Brain microvascular endothelial cell (primary cell): ENCODE measurements at places on chromosomes 12 and 14.
A peak's percentile ranks its signal among the peaks of the same experiment; 100 is the strongest.

GRCh38 chr12:28035500-28035899, 63.0 kb upstream of the PTHLH start:
- peak; percentile 54 for DNase-seq

- DNase-seq, result no peak
Measured at GRCh38 chr12:30974746-30975500, 48.4 kb downstream of the TSPAN11 start.

DNA sequence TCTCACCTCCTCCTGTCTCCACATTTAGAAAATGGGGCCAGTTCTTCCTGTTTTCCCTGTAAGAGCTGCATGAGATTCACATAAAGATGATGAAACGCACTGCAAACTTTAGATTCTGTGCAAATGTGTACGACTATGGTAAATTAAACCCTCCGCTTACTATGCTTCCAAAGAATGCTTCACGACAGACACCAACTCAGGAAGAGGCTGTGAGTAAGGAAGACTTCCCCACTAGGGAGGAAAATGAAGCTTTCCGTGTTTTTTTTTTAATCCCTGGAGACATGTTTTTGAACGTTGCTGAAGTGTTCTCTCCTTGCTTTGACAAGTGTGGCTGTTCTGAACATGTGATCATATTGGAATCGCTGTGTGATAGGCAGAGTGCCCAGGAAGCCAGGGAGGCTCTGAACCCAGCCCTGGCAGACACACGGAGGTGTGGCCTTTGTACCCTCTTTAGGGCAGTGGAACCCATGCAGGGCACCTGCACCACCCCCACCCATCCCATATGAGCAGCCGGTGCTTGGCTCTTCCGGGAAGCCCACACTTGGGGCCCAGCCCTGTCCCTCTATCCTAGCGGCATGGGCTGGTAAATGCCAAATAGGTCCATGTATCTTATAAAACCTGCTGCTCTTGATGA, 7.5 kb upstream of the SYNE3 start:
- no peak for DNase-seq

- DNase-seq, result no peak
Measured at GRCh38 chr12:52255926-52256583, 18.4 kb upstream of the KRT86 start.

DNA sequence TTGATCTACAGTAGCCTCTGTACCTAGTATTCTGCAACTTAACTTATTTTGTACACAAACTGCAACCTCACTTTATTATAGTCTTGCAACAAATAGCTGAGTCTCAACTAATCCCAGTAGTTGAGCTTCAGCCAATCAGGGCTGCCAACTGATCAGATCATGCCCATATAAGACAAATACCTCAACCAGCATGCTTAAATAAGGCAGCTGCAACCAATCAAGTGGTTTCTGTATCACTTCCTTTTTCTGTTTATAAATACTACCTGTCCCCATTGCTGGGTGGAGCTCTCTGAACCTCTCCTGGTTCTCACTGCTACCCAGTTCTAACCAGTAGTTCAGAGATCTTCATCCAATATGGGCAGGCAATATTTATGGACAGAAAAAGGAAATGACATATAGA, 248.5 kb upstream of the FBXO33 start:
- no peak for DNase-seq

- DNase-seq, result no peak
Measured at GRCh38 chr12:8905546-8905945, 8.8 kb upstream of the PHC1 start.

- no peak for DNase-seq
Measured at GRCh38 chr14:100692256-100692655, 34.4 kb upstream of the DLK1 start.

DNA sequence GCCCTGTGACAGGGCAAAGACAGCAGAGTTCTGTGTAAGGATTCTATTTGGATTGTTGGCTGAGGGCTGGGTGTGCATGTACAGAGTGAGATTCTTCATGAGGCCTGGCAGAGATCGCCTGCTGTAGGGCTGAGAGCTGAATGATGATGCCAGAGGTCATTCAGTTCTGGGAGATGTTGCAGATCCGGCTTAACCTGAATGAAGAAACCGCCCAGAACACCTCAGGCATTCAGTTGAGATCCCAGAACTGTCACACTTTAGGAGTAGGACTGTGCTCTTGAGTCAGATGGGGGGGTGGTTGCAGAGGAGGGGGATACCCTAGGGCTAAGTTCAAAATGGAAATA, 5.8 kb upstream of the EVL start:
- DNase-seq, result no peak

DNA sequence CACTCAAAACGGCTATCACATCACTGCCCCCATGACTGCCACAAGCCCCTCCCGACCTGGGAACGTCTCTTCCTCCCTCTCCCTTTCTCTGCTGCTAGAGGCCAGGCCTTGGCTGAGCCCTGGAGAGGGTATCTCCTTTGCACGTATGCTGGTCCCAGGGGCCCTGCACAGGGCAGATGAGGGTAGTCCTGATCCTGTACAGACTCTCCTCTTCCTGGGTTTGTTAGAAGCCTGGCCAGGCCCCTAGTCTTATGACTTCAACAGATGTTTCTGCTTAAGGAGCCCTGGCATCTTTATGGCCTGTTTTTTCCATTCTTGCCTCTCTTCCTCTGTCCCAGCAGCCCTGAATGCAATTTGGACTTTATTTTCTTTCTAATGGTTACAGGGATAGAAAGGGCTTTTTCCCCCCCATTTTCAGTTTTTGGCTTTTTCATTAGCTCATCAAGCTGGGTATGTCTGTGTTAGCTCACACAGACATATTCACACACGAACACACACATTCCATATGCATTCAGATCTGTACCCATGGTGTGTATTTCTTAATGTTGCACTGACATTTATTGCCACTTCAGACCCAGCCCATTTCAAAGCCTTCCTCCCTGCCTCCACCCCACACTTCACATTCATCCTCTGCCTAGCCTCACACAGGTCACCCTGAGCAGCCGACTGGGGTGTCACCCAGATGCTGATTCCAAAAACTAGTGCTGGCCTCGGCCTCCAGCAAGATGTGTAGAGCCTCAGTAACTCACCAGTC, 203.2 kb downstream of the ZFP36L1 start:
- DNase-seq, result no peak

- DNase-seq, result no peak
Measured at GRCh38 chr14:72178517-72178916, 246.3 kb downstream of the RGS6 start.

- no peak for DNase-seq
Measured at GRCh38 chr12:62658910-62659309, 192.3 kb downstream of the MON2 start.

DNA sequence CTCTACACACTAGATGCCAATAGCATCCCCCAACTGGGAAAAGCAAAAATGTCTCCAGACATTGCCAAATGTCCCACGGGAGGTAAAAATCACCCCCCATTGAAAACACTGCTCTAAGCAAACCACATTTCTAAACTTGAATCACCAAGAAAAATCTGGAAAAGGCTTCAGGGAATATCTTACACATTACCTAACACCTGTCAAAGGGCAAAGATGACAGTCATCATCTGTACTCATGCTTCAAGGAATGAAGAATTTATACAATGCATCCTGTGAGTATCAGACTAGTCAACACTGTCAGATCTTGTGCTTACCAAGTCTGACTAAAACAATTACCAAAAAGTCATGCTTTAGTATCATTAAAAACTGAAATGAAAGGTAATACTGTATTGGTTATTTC, 161.6 kb upstream of the SOX5 start:
- DNase-seq, result no peak

DNA sequence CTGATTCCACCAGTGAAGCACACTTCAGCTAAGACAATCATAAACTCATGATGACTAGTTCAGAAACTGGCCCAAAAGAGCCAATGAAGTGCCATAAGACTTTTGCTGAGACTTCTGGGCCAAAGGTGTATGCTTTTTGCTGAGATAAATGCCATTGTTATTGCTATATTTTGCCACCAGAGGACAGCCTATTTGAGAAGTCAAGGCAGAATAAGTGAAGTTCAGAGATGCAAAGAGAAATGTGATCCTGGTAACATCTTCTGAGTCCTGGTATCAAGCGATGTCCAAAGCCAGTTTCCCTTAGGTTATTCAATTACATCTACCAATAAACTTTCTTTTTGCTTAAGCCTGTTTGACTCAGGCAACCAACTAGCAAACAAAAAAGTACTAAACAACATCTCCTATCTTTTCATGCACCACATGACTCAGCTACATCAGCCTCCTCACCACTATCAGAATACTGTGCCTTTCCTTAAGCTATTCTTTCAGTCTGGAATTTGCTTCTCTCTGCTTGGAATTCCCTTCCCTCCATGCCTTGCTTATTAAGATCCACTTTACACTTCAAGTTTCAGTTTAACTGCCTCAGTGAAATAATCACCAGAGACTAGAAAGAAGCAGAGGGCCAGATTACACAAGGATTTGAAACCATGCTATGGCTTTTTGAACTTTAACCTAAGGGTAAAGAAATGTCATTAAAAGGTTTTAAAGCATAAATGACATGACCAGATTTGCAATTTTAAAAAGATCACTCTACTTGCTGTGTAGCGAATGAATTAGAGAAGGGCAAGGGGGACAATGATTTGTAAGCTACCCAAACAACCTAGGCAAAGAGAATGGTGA, 14.0 kb downstream of the CRY1 start:
- peak; percentile 43 for DNase-seq
